C1 segment of cervical spinal cord (tissue), 14 donors: ENCODE measurements at places on chromosomes 16 and 17.

DNA sequence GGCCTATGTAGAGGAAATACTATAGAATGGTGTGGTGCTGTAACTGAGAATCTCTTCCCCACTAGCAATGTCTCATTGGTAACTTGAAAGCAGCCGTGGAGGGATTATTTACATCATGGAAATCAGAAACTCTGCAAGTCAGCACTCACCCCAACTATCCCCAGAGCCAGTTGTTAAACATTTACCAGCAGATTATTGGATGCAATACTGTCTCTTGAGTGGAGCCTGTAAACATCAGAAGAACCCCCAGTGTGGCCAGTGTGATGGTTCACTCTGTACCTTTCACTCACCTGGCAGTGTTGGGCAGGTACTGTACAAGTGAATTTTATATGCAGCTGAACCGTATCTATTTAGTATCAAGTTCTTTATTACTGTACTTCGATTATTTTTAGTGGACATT is 299.8 kb upstream of the SALL1 start:
- no peak for DNase-seq

DNA sequence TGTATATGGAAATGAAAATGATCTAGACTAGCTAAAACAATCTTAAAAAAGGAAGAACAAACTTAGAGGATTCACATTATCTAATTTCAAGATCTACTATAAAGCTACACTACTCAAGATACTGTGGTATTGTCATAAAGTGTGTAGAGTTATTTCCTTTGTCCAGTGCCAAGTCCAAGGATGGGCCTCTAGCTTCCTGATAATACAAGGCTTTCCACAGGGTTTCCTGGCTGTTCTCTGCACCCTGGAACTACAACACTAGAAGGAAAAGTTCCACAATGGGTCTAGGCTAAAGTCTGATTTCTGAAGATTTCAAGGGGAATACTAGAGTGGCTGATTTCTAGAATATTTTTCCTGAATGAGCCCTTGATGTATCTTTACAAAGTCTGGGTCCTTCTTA is 34.2 kb downstream of the TBC1D3B start:
- DNase-seq: no peak

DNA sequence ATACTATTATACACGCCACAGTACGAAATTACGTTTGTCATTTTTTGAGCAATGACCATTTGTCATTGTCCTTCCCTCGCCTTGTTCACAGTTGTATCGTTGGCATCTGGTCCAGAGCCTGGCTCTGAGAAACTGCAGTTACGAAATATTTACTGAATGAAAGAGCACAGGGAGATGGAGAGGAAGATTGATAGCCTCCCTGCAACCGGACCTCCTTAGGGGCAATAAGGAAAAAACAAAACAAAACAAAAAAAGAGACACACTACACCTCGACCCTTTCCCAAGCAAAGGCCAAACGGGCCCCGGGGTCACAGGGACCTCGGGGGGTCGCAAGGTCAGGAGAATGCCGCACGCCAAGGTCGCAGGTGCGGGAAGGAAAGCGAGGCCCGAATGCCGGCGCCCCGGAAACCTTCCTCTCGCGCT is 857 bp downstream of the GOT2 start:
- DNase-seq: peak; percentile 19

DNA sequence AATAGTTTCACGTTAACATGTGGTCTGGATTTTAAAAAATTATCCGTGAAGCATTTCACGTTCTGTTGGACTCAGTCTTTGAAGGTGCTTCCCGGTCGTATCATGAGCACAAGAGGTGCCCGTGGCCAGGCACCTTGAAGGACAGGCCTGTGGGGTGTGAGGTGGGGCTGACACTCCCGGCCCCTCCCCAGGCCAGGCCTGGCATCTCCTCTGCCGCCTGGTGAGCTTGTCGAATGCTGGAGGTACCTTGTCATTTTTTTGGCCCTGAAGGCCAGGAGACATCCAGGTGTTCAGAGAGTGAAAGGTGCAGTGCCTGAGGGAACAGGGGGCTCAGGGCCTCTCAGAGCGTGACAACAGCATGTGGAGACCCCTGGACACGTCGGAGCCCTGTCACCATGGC is 11.7 kb downstream of the ZNF469 start:
- no peak for DNase-seq

GRCh38 chr17:65074778-65075250 is 18.3 kb upstream of the GNA13 start:
- DNase-seq: peak; percentile 44

GRCh38 chr17:12730931-12731521 is 58.3 kb upstream of the ARHGAP44 start:
- no peak for DNase-seq

DNA sequence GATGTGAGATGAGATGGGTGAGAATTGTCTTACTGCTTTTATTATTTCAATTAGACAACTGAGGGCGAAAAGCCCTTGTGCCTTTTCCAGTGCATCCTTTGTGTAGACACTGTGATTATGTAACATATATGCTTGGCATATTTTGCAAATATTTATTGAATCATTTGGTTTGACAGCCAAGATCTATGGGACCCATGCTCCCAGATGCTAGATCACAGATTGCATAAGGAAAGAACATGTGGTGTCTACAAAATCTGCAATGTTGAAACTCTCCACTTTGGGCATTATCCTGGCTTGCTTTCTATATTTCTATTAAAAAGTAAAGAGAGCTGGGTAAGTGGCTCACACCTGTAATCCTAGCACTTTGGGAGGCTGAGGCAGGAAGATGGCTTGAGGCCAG is 4.8 kb upstream of the COG1 start:
- no peak for DNase-seq

DNA sequence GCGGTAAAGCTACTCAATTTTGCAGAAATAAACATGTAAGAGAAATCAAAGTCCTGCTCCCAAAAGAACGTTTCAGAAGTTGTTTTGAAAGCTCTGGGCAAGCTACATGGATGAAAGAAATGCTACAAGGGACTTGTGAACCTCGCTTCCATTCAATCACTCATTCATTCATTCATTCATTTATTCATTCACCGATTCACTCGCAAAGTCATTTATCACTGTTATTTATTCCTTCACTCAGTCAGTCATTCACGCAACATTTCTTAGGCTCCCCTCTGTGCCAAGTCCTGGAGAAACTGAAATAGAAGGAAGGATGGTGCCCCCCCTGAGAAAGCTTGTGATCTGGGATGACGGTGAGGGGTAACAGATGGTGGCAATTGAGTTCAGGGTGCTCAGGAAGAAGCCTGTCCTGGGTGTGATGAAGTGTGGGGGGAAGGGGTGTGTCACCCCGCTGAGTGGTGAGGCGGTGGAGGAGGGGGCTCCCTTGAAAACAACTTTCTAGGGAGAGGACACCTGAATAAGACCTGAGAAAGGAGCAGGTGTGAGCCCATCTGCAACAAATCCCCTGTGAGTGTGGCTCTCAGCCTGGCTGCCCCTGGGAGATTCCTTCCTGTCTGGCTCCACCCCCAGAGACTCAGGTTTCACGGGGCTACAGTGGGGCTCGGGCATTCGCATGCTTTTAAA is 36.3 kb upstream of the PRSS54 start:
- no peak for DNase-seq

- no peak for DNase-seq
Measured at GRCh38 chr16:47699106-47699505, 238.0 kb downstream of the PHKB start.

GRCh38 chr16:78647019-78647418 is 547.6 kb downstream of the WWOX start:
- no peak for DNase-seq

DNA sequence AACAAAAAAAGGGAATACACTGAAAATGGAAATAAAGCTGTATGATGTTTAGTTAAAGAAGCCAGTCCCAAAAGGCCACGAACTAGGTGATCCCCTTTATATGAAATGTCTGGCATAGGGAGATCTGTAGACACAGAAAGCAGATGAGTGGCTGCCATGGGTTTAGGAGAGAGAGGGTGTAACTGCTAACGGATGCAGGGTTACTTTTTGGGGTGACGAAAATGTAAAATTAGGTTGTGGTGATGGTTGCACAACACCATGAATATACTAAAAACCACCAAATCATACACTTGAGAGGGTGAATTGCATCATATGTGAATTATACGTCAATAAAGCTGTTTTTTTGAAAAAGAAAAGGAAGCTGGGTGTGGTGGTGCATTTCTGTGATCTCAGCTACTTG is 99.6 kb downstream of the ADCY9 start:
- DNase-seq: no peak

GRCh38 chr17:2770129-2770528 is 20.7 kb upstream of the CCDC92B start:
- no peak for DNase-seq

DNA sequence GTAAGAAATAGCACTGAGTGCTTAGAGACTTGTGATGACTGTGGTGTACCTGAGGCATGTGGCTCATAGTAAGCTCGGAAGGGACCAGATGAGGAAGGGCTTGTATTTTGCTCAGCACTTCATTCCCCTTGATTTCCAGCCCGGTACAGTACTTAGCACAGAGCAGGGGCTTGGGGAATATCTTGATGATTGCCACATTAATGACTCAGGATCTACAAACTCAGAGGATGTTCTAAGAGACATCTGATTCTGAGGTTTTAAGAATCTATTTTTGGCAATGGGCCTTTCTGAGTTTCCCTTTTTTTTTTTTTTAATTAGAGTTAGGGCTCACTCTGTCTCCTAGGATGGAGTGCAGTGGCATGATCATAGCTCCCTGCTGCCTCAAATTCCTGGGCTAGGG is 9.1 kb downstream of the ASPHD1 start:
- DNase-seq: no peak

- DNase-seq: no peak
Measured at GRCh38 chr17:83170571-83171260, 91.3 kb downstream of the METRNL start.

DNA sequence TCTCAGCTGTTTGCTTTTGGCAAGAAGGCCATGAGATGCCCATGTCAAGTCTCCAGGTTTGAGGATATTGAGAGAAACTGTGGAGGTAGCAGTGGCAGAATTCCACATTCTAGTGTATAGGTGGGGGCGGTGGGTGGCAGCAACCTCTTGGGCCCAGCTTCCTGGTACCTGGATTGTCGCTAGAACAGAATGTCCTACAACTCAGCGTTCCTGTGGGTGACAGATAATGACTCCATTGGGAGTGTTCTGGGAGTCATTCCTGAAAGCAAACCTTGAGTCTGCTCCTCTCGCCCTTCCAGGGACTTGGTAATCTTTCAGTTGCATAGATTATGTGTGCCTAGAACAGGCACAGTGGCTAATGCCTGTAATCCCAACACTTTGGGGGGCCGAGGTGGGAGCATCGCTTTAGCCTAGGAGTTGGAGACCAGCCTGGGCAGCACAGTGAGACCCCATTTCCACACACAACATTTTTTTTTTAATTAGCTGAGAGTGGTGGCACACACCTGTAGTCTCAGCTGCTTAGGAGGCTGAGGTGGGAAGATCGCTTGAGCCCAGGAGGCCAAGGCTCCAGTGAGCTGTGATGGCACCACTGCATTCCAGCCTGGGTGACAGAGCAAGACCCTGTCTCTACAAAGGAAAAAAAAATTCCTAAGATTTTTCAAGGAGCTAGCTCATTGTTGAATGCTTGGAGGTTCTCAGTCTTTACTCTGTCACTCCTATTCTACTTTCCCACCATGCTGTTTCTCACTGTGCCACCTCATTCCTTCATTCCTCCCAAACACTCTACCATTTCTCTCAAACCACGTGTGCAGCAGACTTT is 37.9 kb upstream of the METTL16 start:
- DNase-seq: no peak

DNA sequence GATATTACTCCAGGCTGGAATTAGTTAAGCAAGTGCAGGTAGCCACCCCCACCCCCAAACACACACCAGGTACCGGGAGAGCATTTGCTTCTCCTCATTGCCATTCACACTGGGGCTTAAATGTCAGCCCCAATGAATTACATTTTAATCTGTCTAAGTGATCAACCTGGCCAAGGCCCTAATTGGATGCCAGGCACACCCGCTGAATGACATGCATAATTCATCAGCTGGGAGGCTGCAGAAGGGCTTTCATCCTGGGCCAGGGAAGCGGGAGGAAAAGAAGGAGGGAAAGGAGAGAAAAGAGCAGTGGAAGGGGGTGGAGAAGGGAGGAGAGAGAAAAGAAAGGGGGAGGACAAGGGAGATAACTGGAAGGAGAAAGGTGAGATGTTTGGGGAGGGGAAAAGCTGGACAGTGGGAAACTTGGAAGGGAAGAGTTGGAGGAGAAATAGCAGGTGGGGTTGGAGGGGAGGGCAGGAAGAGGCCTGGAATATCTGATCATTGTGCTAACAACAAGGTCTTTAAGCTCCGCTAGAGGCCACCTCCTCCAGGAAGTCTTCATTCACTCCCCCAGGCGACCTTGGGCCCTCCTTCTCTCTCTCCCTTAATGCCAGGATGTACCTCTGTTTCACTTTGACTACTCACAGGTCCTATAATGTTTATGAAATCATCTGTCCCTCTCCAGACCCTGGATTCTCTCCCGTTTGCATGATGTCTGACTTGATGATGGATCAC is 40.1 kb upstream of the CES5A start:
- no peak for DNase-seq

DNA sequence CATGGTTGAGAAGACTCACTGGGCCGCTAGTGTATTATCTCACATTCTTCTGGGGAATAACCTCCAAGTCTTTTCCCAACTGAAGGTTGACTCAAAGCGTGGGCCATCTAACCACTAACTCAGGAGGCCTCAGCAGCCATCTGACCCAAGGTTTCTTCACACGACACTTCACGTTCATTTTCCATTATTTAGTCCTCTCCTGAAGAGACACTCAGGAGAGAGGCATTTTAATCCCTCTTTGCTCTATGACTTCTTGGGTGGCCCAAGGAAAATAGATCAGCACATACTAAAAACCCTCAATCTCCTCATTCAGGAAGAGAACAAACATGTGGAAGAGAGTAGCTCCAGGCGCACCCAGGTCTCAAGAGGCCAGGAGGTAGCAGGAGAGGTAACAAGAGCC is 252.8 kb upstream of the FOXF1 start:
- DNase-seq: no peak

DNA sequence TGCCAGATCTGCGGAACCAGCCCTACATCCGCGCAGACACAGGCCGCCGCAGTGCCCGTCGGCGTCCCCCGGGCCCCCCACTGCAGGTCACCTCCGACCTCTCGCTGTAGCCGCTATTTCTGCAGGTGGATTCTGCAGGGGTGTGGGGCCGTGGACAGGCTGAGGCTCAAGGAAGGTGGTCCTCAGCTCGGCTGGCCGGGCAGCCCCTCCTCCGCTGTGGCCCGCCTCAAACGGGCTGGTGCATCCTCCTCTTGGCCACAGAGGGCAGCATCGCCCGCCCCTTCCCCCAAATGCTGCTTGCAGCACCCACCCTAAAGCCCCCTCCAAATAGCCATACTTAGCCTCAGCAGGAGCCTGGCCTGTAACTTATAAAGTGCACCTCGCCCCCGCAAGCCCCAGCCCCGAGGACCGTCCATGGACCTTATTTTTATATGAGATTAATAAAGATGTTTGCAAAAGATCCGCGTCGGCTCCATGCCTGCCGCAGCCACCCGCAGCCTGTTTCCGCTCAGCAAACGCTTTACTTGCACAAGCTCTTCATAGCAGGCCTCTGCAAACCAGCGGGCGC is 14.9 kb downstream of the SPATA32 start:
- no peak for DNase-seq
